ENCODE measurements at places on chromosomes 7 and 10.

DNA sequence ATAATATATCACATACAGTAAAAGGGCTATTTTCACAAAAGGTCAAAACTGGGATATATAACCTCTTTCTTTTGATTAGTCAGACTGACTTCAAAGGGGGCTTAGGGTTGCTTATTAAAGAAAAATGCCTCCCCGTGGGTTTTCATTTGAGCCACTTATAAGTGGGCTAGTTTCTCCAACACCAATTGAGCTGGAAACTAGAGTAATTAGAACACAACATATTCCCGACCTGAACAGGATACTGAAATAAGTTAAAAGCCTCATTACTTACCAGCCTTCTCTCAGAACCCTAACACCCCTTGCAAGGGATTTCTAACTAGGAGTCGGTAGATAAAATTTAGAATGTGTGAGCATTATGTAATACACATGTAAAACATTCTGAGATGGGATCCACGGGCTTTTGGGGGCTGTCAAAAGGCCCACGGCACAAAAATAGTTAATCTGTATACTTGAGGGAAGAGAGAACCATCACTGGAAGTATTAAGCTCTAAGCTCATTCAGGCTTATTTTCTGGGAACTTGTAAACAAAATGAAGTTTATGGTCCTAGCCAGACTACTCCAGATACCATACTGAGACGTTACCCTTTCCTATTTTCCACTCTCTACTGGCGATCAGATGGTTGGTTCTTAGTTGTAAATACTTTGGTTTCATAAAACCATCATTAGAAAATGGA is 29.3 kb upstream of the KMT2E start:
- H3K27me3 ChIP-seq = no peaks in the 10 kb centered on the region
- H3K4me3 ChIP-seq = peak overlapping the region; percentile 65
- no peak for DNase-seq
- H3K36me3 ChIP-seq = peaks cover 5% of the 10 kb centered on the region

GRCh38 chr7:25398418-25398817 is 170.1 kb upstream of the NPVF start:
- H3K4me1 ChIP-seq = no peaks in the 10 kb centered on the region
- no peak overlapping the region for H3K27ac ChIP-seq
- H3K4me3 ChIP-seq = no peak overlapping the region
- no peaks in the 10 kb centered on the region for H3K27me3 ChIP-seq
- no peaks in the 10 kb centered on the region for H3K36me3 ChIP-seq

- H3K27me3 ChIP-seq = no peaks in the 10 kb centered on the region
- H3K4me1 ChIP-seq = peaks cover 45% of the 10 kb centered on the region
- peaks cover 74% of the 10 kb centered on the region for H3K36me3 ChIP-seq
- DNase-seq = no peak
Measured at GRCh38 chr7:45103958-45104843, 7.3 kb downstream of the TBRG4 start.

DNA sequence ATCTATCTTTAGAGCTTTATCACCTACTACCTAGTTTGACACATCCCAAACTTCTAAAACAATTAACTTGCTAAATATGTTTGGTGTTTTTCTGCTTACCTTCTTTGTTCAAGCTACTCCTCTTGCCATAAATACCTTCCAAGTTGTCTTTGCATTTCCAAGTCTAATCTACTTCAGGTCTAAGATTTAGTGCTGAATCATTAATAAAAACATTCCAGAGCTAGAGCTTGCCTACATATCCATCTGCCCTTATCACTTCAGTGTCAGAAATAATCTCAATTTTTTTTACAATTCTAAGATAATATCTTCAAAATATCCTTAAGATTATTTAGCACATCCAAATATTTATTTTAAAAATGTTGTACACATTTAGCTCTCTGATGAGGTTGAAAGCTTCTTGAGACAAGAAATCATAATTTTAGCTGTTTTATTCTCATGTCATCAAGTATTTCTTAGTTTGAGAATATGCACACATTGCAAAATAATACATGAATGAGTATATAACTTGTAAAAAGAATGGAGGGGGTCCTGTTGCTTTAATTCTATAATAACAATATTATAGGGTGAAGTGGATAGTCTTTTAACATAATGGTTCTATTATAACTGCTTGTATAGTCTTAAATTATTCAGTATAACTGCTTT is 466.3 kb downstream of the SEMA3D start:
- no peak overlapping the region for H3K27ac ChIP-seq
- no peaks in the 10 kb centered on the region for H3K4me1 ChIP-seq
- no peak overlapping the region for H3K4me3 ChIP-seq

- H3K27ac ChIP-seq = no peak overlapping the region
- no peaks in the 10 kb centered on the region for H3K27me3 ChIP-seq
- H3K4me3 ChIP-seq = no peak overlapping the region
- H3K36me3 ChIP-seq = no peaks in the 10 kb centered on the region
- no peaks in the 10 kb centered on the region for H3K4me1 ChIP-seq
- no peak for DNase-seq
Measured at GRCh38 chr7:50908628-50909290, 126.1 kb upstream of the GRB10 start.

DNA sequence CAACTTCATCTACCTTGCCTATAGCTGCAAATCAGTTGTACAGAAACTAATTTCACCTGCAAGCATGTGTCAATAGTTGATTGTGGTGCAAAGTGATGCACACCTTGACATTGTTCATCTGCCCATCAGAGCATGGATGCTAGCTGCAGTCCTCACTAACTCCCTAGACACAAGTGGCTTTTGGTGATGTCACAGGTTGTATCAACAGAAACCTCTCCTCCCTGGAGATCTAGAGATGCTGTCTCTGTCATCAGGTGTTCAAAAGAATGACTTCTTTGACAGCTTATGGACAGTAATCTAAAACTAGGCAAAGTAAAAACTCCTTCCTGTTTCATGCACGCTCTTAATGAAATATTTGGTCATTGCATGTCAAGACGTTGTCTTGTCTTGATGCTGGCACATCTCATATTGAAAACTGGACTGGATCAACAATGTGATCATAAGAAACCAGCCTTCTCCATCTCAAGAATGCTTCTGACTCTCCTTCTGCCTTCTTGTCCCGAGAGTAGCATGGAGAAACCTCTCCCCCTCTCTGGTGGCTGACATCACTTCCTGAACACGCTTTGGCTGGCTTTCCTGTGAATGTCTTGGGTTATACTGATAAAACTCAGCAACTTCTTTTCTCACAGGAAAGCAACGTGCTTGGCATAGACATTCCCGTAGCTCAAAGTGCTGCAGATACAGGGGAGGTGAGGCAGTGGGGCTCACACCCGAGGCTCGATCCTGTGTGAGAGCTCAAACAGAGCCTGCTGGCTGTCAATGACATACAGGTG is 176.2 kb upstream of the CDCA7L start:
- DNase-seq = no peak
- H3K36me3 ChIP-seq = peaks cover 97% of the 10 kb centered on the region
- H3K4me1 ChIP-seq = no peaks in the 10 kb centered on the region
- no peak overlapping the region for H3K4me3 ChIP-seq
- no peaks in the 10 kb centered on the region for H3K27me3 ChIP-seq
